ENCODE measurements at places on chromosomes 12 and 14.
A peak's percentile ranks its signal among the peaks of the same experiment; 100 is the strongest.

DNA sequence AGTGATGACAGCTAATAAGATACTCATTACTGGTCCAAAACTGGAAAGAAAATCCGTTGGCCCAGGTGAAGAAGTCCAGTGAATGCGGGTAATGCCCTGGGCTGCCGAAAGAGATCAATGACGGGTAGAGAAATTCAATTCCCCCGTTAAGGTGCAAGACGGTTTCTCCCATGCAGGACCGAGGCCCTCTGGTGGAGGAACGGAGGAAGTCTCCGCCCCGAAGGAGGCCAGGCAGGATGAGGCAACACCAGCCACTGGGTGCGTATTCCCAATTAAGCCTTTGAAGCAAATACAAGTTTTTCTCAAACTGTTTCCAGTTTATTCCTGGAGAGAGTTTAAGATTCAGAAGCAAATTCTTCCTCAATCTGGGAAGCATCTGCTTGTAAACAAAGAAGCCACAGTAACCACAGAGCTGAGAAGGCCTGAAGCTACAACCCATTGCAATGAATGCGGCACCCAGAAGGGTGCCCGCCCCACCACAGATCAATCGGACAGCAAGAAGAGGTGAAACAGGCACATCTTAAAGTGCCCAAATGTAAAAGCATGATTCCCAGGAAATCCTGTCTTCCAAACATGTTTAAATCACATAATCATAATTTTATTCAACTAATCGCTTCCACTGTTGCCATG is 118.5 kb downstream of the TTC7B start:
- no peak for DNase-seq

- no peak for DNase-seq
Observed at GRCh38 chr12:11672256-11673191, 23.1 kb downstream of the ETV6 start.

DNA sequence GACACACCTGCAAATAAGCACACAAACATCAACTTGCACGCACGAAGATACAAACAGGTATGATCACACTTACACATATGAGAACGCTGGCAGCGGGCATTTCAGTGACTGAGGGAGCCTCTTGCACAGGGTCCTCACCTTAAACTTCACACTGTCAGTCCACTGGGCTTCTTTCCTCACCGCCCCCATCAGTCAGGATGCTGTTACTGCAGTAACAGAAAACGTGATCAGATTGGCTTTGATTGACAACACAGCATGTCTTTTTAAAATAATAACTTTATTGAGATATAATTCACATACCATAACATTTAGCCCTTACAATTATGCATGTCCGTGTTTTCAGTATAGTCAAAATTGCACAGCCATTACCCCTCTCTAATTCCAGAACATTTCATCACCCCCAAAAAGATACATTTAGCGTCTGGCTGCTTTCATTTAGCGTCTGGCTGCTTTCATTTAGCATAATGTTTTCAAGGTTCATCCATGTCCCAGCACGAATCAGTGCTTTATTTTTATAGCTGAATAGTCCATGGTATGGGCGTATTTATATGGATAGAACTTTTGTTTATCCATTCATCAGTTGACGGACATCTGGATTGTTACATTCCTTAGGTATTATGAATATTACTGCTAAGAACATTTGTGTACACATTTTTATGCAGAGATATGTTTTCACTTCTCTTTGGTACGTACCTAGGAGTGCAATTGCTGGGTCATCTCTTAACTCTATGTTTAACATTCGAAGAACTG is 8.4 kb downstream of the CCDC197 start:
- no peak for DNase-seq

DNA sequence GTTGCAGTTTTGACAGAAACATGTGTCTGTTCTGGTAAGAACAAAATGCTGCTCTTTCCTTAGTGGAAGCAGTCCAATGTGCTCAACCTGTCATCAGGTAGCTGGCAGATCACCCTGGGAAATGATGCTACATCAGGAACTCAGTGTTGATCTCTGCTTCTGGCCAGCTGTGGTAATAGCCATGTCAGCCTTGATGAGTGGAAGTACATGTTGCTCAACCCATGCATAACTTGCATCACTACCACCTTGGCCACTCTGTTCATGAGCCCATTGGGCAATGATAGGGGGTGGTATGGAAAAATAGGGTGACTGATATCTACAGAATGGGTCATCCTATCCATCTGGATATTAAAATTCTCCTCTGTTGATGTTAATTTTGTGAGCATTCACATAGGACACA is 411.0 kb downstream of the C12orf50 start:
- no peak for DNase-seq

DNA sequence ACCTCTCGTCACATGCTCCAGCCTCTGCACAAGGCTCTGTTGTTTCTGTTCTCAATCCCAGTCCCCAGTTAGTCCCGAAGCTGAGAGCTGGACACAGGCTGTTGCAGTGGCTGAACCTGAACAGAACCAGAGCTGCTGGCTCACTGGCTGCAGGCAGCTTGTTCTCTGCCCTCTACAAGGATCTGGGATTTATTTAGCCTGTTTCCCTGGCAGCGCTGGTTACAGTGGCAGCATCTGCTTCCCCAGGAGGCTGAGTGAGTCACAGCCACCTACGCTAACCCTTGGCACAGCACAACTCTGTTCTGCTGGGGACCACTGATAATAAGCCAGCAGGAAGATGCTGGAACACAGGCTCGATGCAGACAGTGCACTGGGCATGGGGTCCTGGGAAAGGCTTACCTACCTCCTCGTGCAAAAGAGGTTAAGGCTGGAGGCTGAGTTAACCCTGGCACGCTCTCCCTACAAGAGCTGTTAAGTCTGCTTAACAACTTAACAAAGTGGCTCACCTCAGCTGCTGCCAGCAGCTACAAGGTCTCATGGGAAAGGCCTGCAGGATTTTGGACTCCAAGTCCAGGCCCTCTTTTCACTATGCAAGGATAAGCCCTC is 299.6 kb downstream of the PCNX1 start:
- no peak for DNase-seq

DNA sequence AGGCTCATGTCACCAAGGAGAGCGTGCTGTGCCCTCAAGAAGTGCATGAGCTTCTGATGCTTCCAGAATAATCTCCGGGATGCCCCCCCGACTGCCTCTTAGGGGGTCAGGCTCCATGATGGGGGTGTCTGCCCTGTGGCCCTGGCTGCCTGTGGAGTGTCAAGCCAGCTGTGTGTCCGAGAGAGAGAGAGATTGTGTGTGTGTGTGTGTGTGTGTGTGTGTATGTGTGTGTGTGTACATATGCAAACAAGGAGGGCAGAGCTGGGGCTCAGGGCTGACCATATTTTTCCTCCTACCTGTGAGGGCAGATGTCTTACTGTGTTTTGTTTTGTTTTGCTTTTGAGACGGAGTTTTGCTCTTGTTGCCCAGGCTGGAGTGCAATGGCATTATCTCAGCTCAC is 5.6 kb upstream of the ALDH2 start:
- DNase-seq: no peak

DNA sequence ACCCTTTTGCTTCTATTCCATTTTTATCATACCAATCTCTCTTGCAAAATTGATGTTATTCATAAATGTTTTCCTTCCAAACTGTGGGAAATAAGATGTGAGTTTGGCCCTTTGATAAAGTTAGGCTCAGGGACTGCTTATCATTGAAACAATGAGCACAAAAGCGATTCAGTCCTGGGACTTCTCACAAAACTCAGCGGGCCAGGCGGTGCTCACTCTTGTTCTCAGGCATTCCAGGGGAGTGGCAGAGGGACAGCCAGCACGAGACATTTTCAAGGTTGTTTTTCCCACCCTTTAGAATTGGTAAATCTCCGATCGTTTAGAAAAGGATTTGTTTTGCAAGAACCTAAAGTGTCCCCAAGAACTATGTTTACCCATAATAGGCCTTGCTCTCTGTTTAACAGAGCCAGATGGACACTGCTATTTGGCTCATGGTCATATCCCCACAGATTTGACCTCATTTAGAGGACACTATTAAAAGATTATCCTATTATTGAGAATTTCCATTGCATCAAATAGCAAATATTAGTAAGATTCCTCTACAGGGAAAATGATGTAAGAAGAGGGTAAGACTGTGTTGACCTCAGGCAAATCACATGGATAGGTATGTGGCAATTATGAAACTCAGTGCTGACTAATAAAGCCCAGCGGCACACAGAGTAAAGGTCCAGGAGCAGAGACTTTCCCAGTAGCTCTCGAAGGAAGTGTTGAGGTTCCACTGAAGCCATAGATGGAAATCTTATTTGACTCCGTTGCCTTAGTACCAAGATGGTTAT is 102.7 kb upstream of the USP44 start:
- no peak for DNase-seq

GRCh38 chr12:45729233-45730083 is at the start of gene ARID2:
TSS of gene ARID2 (plus strand) at chr12:45729706. CDS start at chr12:45729837, 131 bp downstream.
- peak; percentile 12 for DNase-seq

- DNase-seq: no peak
Observed at GRCh38 chr12:108457734-108458361, 57.2 kb upstream of the FICD start.

DNA sequence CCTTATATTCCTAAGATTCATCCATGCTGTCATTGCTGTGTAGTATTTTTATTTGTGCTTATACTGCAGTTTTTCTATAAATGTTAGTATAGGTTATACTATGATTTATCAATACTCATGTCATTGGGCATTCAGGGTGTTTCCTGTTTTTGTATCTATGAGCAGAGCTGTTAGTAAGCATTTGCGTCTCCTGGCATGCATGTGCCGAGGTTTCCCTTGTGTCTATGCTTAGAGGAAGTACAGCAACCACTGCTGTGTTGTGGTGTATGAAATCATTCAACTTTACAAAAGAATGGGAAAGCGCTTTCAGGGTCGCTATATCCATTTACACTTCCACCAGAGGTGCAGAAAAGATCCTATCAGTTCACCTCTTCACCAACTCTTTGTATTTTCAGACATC is 122.7 kb downstream of the RGS6 start:
- no peak for DNase-seq

DNA sequence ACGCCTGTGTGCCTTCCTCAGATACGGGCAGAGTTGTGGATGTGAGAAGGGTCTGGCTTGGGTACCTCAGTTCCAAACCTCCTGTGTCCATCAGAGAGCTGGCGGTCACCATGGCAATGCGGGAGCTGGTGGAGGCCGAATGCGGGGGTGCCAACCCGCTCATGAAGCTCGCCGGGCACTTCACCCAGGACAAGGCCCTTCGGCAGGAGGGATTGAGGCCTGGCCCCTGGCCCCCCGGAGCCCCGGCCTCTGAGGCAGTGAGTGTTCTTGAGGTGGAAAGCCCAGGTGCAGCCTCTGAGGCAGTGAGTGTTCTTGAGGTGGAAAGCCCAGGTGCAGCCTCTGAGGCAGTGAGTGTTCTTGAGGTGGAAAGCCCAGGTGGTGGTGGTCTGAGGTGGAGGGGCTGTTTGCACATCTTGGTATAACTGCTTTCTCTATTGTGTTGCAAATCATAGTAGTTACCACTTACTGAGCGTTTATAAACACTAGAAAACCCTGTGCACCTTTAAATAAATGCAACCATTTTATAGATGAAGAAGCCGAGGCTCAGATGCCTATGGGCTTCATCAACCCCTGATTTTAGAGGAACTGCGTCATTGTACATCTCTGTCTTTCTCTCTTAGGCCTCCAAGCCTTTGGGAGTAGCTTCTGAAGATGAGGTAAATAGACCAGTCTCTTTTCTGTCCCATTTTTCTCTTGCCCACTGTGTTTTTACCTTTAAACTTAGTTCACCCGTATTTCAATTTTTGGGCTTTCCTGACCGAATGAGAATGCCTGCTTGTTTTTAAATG is 976 bp downstream of the PEX5 start:
- no peak for DNase-seq

DNA sequence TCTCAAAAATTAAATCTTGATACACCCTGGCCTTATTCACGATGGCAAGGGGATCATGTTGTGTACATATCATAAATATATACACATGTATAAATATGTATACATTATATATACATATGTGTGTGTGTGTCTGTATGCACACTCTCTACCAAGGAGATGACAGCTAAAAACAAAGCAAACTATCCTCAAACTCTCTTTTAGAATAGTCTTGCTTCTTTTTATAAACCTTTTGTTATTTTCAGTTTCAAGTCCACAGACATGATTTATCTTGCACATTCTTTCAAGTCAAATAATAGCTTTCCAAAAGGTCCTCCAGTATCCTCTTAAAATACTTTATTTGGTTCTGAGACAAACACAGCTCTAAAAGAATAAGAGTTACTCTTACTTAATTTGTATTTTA is 8.4 kb downstream of the ANO6 start:
- no peak for DNase-seq

- no peak for DNase-seq
Observed at GRCh38 chr12:68861890-68862289, 53.9 kb downstream of the MDM2 start.

GRCh38 chr12:47314996-47315395 is 235.2 kb upstream of the AMIGO2 start:
- no peak for DNase-seq

GRCh38 chr12:122852336-122853275 is 17.3 kb downstream of the HIP1R start:
- no peak for DNase-seq

DNA sequence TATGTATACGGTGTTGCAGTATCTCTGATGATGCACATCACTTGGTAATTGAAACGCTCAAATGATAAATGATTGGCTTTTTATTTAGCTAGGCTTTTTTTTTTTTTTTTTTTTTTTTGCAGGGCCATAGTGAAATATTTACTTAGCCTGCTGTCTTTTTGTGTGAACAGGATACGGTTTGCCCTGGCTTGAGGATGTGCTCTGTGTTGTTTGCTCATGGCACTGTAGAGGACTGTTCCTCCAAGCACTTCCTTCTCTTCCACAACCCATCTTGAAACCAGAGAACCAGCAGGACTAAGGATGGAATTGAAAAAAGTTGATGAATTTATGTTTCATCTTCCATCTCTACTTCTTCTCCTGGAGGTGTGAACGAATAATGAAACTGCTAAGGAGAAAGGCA is 15.5 kb upstream of the SSPN start:
- no peak for DNase-seq

GRCh38 chr12:80484746-80485145 is 40.7 kb downstream of the PTPRQ start:
- DNase-seq: no peak

- DNase-seq: no peak
Observed at GRCh38 chr12:131608740-131609690, 101.9 kb upstream of the SFSWAP start.

- DNase-seq: no peak
Observed at GRCh38 chr14:31530136-31530535, 31.1 kb upstream of the NUBPL start.

- no peak for DNase-seq
Observed at GRCh38 chr14:98269533-98269932, 1002.5 kb downstream of the BCL11B start.

DNA sequence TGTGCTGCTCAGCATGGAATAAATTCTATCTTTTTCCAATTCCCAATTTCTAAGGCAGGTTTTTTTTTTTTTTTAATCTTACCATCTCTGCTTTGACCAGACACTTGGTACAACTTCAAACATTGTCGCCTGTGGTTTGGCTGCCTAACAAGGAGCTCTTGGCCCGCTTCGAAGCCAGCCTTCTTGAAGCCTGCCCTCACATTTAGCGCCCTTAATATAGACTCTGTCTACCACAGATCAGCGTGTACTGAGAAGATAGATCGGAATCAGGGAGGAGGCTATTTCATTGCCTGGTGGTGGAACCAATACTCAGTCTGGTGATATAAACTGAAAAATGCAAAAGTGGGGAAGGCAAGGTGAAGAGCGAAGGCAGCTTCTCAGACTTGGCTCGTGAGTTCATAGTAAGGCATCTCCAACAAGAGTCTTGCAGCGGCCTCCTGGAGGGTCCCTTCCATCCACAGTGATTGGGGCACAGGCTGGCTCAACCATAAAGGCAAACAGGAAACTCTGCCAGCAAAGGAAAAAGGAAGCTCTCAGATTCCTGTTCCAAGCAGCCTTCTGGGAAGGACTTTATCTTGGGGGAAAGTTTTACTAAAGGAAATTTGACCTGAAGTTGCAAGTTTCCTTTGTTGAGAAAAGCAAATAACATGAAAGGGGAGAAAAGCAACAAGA is 103.2 kb upstream of the BCL2L14 start:
- DNase-seq: no peak

Data from smooth muscle cell of the brain vasculature (primary cell).